ENCODE measurements at places on chromosomes 12 and 14. TPM values are rescaled to one million over a fixed set of nuclear protein-coding genes. Genes with fewer than 3 reads are reported as not detected.

- no peak for DNase-seq
Measured at GRCh38 chr12:54561164-54561563, 11.8 kb downstream of the PDE1B start.

GRCh38 chr12:5259523-5259922 lies 172.4 kb upstream of the NTF3 start:
- no peak for DNase-seq

GRCh38 chr12:122646517-122647217 lies 56.5 kb downstream of the HCAR2 start:
- DNase-seq = no peak

- DNase-seq = no peak
Measured at GRCh38 chr12:56348776-56349175, 10.1 kb downstream of the IL23A start.

- DNase-seq = no peak
Measured at GRCh38 chr12:93812626-93813025, 135.5 kb downstream of the CRADD start.

GRCh38 chr12:89695100-89695499 lies 13.5 kb downstream of the ATP2B1 start:
- peak; percentile 17 for DNase-seq

- no peak for DNase-seq
Measured at GRCh38 chr12:66495709-66496108, 183.2 kb downstream of the GRIP1 start.

DNA sequence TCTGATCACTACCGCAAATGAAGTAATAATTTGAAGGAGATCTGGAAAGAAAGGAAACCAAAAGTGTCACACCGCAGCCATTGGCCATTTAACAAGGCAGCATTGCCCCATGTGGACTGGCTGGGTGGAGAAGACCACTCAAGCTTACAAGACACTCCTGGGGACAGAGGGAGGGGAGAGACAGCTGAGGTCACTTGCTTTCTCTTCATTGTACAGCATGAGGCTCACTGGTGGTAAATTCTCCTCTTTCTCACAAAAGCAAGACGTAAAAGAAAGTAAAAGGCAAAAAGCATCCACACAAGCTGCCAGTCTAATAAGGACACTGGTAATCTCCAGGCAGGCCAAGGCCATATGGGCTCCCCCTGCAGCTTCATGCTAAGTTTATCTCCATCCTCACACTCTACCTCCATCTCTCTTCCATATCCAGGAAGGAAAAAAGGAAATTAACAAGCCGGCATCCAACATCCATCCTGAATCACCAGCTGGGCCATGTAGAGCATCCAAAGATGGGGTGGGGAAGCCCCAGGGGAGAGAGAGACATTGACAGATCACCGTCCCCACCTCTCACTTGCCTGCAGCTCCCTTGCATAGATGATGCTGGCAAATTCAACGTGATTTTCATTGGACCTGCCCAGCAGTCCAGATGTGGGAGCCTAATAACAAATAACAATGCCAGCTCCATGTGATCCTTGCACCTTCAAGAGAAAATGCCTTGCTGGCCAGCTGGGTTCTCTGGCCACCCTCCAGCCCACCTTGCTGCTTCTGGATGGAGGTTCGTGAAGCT lies 100.6 kb downstream of the DPF3 start:
- no peak for DNase-seq

DNA sequence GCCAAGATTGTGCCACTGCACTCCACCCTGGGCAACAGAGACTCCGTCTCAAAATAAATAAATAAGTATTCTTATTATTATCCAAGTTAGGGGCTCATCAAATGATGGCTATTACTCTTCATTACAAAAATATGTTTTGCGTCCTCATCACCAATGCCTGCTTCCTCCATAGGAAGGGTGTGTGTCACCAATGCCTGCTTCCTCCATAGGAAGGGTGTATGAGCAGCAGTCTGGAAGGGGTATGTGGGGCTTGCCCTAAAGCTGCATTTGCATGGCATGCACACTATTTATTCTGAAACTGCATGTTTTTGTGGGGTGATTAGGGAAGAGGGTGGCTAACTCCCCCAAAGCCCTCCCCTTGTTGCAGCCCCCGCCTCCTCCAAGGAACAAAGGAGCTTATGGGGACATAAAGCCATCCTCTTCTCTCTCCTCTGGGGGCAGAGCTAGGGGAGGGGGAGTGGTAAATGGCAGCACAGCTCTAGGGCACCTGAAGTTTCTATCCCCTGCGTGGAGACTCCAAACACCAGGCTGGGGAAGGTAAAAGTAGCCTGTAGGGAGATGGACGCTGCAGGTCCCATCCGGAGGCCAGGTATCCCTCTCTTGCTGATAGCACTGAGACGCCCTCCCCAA lies 1.3 kb downstream of the CAMKK2 start:
- DNase-seq = no peak

DNA sequence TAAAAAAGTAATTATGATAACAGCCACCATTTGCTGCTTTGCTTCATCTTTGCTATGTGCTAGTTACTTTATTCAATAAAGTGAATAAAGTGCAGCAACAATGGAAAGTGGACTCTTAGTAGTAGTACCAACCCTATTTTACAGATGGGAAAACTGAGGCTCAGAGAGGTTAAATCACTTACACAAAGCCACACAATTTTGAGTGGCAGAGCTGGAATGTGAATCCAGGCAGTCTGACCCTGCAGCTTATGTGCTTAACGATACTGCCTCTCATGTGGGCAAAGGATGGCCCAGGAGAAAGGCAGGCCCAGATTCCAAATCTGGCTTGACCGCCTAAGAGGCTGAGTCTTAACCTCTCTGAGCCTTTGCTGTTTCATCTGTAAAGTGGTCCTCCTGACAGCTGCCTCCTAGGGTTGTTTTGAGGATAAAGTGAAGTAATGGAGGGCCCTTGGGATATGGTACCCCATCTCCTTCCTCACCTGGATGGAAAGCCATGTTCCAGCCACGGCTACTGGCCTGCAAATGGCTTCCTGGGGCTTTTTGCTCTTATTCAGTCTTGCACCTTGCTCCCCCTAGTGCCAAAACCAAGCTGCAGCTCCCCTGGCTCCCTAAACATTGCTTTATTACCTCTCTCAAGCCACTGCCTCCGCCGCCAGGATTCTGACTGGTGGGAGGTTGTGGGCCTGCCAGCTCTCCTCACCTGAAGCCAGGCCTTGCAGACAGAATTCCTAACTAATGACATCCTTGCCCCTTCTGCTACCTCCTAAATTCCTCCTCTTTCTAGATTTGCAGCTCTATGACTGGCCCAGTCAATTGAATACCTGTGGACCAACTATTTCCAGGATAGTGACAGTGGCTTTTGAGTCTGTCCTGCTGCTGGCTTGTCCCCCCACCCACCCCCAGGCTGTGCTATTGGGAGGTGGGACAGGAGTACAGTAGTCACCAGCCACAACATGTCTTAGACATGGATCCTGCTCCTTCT lies 283.3 kb upstream of the PWP1 start:
- DNase-seq = peak; percentile 42

GRCh38 chr12:94783862-94784261 lies 133.5 kb upstream of the TMCC3 start:
- DNase-seq = no peak

GRCh38 chr12:70383484-70383883 lies 17.4 kb downstream of the KCNMB4 start:
- DNase-seq = no peak

NR1H4 gene
- 6.7 TPM for total RNA-seq

FAM90A1 gene
- total RNA-seq = not detected

CHGA gene
- total RNA-seq = 86.7 TPM

PDE3A gene
- 47.3 TPM for total RNA-seq

TRIP11 gene
- total RNA-seq = 135 TPM

C1S gene
- 168 TPM for total RNA-seq

DPF3 gene
- total RNA-seq = 4.2 TPM

ZDHHC22 gene
- not detected for total RNA-seq

P2RX2 gene
- not detected for total RNA-seq

FAM181A gene
- not detected for total RNA-seq

Measured in stomach (tissue), 19 donors.